Central memory CD4-positive, alpha-beta T cell (primary cell): ENCODE measurements at places on chromosomes 1 and 21.
A peak's percentile ranks its signal among the peaks of the same experiment; 100 is the strongest.

DNA sequence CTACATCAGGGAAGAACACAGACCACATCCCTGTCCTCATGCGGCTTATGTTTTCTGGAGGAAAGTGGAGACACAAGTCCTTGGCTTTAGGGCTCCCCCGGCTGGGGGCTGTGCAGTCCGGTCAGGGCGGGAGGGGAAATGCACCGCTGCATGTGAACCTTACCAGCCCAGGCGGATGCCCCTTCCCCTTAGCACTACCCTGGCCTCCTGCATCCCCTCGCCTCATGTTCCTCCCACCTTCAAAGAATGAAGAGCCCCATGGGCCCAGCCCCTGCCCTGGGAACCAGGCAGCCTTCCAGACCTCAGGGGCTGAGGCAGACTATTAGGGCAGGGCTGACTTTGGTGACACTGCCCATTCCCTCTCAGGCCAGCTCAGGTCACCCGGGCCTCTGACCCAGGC lies 45.5 kb downstream of the TNNT2 start:
- DNase-seq: no peak

GRCh38 chr1:239977416-239977815 lies 114.3 kb upstream of the FMN2 start:
- DNase-seq: no peak

DNA sequence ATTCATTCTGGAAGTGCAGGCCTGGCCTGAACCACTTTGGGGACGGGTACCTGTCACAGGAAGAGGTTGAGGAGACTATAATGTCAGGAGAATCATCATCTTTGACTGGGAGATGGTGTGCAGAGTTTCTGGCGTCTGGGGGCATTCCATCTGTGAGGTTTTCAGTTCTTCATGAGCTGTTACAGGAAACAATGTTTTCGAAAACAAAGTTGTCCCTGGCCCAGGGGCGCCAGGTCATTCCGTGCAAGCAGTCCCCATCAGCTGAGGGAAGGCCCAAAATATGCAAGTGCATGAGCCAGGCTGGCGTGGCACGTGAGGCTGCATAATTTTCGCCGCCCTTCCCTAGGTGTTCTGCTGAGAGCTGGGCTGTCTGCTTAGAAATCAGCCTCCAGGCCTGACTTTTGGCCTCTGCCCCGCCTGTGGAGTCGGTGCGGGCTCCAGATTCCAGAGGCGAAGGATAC lies 68.4 kb upstream of the ATP5PO start:
- DNase-seq: no peak

- DNase-seq: no peak
These were observed 54.2 kb downstream of the SEC16B start for GRCh38 chr1:177915641-177916040.

- DNase-seq: no peak
These were observed 9.0 kb downstream of the GSTM5 start for GRCh38 chr1:109721042-109721441.

GRCh38 chr1:119440721-119441307 lies 25.9 kb downstream of the HSD3B2 start:
- DNase-seq: no peak

- DNase-seq: no peak
These were observed 2.9 kb upstream of the PRRX1 start for GRCh38 chr1:170660871-170661645.

DNA sequence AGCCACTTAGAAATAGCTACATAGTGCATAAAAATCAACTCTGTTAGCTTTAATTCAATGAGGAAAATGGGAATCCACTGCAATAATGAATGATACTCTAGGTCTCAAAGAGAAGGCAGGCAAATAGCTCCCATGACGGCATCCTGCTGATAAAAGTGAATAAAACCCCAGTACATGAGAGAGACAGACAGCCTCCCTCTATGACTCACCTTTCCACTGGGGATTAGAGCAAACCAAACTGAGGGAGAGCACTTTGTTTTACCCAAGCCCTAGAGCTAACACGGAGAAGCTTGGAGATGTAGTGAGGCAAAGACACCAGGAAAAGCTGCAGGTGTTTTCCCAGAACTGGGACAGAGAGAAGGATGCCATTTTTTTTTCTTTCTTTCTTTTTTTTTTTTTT lies 621.9 kb downstream of the LRRIQ3 start:
- DNase-seq: no peak

DNA sequence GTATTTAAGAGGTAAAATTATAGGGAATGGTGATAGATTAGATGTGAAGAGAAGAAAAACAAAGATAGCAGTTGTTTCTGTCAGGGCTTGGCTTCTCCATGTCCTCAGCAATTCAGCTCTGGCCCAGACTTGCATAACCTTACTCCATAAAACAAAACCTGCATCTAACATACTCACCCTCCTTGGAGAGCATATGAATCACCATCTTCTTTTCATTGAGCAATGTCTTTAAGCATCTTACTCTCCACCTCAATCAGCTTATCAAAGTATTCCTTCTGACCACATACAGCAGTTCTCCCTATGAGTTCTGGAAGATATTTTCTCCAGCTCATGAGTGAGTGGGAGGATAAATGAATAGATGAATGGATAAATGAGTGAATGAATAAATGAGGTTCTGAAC lies 49.0 kb downstream of the RAB3B start:
- no peak for DNase-seq

DNA sequence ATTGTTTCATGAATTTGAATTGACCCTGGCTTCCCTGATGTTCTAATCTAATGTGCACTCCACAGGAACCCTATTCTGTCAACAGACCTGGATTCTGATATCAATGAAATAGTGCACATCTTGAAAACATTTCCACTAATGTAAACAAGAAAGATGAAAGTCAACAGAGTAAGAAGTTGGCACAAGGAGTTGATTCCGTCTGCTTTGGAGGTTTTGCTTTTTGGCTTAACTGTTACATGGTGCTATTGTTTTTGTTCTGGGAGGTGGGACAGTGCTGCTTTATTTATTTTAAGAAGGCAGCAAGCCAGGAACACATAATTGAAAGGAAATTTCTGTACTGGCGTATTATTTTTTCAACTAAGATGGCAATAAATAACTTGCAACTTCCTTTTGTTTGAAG lies 73.3 kb downstream of the LEPR start:
- DNase-seq: no peak

- peak; percentile 69 for DNase-seq
These were observed 1.7 kb upstream of the ADAR start for GRCh38 chr1:154609398-154610380.

DNA sequence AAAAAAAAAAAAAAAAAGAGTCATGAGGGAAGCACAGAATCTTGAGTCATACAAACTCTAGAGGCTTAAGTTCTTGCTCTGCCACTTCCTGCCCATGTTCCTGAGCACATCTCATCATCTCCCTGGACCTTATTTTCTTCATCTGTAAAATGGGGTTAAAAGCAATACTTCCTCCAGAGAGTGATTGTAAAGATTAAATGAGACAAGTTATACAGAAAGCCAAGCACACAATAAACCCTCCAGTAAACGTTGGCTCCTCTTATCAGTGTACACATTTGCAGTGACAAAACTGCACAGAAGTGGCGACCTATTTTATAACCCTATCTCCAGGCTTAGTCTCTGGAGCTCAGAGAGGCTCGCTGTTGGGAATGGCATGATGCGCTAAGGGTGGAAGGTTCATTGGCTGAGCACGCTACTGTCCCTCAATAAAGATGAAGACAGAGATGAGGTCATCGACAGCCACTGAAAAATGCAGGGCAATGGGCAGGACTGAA lies 82.1 kb downstream of the RRAGC start:
- no peak for DNase-seq

- DNase-seq: no peak
These were observed 23.3 kb downstream of the OPRD1 start for GRCh38 chr1:28835237-28835650.

DNA sequence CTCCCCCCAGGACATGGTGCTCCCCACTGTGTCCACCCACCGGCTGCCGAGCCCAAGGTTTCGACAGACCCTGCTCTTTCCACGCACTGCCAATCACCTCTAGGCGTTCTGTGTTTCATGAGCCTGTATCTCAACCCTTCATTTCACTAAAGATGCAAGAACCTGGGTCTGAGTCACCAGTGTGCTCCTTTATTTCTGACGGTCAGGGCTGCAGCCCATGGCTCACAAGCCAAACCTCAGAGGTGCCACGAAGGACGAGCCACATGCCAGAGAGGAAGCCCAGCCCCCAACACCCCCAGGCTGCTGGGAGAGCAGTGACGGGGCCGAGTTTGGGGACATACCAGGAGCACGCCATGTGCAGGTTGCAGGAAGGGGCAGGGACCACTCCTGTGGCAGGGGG lies 79.2 kb upstream of the ARHGEF16 start:
- no peak for DNase-seq

DNA sequence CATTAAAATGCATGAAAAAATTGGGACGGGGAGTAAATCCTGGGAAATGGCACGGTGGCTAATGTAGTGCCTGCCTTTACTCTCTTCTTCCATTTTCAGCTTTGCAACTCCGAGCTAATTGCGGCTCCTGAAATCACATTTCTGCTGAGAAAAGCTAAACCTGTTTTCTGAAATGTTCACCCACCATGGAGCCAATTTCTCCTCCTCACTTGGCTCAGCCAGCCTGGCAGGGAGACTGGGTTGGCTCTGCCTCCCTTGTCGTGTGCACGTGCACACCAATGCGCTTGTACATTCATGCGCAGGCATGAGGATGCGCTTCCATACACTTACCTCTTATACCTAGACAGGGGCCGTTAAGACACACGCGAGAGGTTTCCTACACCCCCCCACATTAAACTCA lies 165.4 kb downstream of the PLXNA2 start:
- no peak for DNase-seq

GRCh38 chr1:208433086-208433485 lies 188.9 kb upstream of the PLXNA2 start:
- DNase-seq: no peak

GRCh38 chr1:78715181-78715661 lies 65.6 kb downstream of the IFI44 start:
- DNase-seq: no peak

DNA sequence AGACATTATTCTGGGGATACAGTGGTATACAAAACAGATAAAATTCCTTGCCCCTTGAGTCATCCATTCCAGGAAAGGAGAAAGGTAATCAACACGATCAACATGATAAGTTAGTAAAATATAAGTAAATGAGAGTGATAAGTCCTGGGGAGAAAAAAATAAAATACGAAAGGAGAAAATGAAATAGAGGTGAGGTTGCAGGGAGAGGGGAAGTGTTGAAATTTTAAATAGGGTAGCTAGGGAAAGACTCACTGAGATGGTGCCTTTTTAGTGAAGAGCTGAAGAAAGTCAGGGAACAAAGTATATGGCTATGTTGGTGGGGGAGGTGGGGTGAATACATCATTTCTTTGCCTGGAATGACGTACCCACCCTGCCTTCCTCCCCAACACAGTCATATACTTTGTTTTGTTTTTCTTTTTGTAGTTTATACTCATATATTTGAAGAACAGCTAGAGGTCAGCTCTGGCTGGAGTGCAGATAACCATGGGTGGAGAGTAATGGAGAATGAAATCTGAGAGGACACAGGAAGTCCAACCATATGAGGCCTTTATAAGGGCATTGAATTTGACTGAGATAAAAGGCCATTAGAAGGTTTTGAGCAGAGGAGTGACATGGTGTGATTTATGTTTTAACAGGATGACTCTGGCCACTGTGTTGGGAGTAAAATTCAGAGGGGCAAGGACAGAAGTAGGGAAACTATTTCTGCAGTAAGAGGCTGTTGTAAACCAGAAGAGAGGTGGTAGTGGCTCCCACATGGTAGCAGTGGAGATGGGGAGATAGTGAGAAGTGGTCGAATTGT lies 54.8 kb downstream of the OSBPL9 start:
- no peak for DNase-seq

DNA sequence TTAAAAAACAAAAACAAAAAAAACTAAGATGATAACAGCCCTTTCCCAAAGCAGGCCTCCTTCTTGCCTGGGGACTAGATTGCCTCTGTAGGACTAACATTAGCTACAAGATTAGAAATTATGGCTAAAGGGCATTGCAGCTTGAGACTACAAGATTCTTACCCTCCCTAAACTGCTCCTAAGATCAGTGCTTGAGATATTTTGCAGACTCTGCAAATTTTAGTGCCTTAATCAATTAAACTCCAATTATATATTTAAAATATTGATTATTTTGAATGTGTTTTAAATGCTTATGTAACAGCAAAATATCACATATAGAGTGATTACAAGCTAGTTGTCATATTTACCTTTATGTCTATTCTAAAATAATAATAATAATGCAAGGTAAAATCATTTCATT lies 47.4 kb upstream of the SLC5A9 start:
- no peak for DNase-seq

DNA sequence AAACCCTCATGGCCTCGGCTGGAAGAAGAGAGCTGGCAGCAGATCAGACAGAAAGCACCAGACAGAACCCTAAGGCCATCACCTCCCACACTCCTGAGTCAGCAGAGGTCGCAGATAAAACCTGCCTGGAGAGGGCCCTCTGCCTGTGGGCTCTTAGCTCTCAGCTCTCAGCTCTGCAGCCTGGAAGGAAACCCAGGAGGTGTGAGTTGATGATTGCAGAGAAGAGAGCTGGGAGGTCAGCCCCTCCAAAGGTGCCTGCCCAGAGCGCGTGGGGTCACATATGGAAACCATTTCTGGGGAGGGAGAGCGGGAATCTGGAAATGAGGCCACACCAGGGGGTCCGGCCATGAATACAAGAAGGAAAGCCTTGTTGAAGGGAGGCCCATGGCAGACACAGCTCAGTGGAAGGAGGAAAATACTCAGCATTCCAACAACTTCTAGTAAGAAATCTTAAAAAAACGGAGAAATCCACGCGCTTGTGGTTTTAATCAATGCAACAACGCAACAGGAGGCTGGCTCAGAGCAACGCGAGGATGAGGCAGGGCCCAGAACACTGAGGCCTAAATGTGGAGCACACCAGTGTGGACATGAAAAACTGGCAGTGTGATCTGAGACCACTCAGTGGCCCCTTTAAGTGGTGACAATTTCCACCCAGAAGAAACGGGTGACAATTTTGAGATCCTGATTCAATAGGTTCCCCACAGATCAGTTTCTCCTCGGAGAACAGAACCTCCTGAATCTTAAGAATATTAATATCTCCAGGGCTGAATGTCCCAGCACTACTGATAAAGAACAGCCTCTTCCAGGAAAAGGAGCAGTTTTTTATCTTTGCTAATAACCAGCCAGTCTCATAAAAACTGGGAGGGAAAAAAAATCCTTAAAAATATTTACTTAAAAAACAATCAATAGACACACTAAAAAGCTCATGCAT lies 45.7 kb downstream of the PSMG1 start:
- DNase-seq: no peak
